Amygdala (tissue), 56 donors: ENCODE measurements at places on chromosomes 3 and 15.
A peak's percentile ranks its signal among the peaks of the same experiment; 100 is the strongest.

DNA sequence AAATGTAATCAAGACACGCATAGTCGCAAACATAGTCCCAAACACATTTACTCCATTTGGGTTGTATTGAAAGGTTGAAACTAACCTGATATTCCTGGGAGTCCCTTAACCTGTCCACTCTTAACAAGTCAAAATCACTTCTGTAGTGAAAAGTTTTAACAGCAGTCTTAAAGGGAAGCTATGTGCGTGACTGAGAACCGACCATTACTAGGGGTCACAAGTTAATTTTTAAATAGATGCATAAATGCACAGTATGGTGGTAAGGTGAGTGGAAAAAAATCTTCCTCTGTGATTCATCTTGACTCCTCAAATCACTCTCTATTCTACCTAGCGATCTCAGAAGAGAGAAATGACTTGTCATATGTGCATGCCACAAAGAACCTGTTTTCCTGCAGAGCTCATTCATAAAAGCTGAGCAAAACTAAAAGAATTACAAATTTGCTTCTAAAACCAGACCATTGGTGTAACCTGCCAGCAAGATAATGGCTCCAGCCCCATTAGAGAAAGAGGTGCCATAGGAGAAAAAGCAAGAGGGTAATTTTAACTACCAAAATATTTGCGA is 4.8 kb downstream of the GPR15 start:
- no peak for DNase-seq

- DNase-seq = no peak
Measured at GRCh38 chr15:80694611-80695098, 455 bp upstream of the ABHD17C start.

GRCh38 chr3:154178172-154178571 is 57.0 kb downstream of the ARHGEF26 start:
- DNase-seq = no peak

- DNase-seq = no peak
Measured at GRCh38 chr3:134239538-134239937, 11.1 kb downstream of the RYK start.

DNA sequence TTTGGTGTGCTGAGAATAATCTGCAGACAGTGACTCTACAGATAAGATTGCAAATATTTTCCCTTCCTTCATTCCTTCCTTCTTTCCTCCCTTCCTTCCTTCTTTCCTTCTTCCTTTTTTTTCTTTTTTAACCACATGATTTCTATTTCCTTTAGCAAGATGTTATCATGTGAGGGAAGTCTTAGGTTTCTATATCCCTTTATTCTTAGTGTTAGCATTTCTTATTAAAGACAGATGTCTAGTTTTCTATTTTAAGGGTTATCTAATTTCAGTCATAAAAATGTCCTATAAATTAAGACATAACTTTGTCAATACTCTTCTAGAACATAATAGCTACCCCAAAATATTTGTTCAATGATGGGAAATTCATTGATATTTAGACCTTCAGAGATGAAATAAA is 470.9 kb downstream of the LPP start:
- no peak for DNase-seq

GRCh38 chr3:27591312-27592210 is 107.4 kb upstream of the SLC4A7 start:
- DNase-seq = no peak

- DNase-seq = no peak
Measured at GRCh38 chr3:12629560-12629959, 34.4 kb downstream of the RAF1 start.

DNA sequence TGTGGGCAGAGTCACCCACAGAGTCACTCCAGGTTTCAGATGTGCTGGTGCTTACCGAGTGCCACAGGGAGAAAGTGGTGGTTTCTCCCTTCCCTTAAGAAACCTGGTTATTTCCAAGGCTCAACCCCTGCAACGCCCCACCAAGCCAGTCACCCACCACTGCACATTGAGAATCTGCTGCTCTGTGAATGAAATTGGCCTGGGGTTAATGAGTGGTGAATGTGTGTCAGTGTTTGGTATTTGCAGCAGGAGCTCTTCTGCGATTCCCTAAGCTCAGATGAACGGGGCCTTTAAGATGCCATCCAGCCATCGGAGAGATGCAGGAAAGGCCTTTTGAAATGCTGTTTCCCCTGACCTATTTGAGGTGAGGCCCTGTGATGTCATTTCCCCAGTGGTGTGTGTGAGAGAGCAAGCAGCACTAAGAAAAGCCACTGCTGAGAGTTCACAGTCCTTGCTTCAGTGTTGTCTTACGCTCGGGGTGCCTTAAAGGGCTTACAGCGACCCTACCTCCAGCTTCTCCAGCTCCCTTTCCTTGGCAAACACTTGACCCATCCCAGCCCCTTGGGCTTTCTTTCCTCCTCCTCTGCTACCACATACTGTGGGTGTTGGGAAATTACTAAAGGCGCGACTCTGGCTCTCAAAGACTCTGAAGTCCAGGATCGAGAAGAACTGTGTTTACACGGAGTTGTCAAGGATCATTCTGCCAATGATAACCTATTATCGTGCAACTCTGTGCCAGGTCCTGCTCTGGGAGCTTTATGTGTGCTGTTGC is 68.9 kb downstream of the SMAD3 start:
- DNase-seq = no peak

DNA sequence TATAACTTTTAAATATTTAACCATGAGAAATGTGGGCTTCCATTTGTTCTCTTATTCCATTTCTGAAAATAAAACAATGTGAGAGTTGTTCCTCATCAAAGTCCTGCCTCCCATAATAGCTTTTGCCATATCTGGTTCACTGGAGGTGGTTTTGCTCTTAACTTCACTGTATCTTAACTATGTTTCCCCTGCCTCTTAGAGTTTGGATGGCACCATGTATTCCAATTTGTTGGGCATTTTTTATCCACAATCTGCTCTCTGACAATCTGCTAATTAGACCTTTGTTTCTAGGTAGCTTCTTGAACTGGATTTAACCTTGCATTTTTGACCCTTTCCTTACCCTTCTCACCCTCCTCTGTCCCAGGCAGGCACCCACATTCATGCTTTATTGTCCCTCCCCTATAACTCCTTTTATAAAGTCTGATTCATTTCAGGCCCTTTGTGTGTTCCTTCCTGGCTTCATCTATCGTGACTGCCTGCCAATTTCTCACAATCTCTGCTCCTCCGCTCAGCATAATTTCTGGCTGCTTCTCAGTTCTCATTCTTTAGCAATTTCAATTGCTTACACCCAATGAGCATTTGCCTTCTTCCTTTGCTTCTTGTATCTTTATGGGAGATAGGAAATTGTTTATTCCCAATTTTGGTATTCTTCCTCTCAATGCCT is 144.2 kb upstream of the ARHGEF26 start:
- peak; percentile 9 for DNase-seq

DNA sequence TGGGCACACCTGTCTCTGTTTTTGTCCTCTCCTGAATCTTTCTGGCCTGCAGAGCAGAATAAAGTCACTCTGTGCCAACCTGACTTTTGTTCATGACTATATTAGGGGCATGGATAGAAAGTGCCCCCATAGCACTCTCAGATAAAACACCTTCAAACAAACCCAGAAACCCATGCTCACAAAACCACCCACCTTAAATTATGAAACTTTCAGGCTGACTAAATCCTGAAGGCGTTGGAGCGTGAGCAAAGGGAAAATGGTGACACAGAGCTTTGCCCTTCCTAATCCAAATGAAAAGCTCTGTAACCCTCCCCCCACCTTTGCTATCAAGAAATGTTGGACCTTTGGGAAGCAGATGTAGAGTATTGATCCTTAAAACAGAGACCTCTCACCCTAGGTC is 138.9 kb downstream of the IGF1R start:
- DNase-seq = no peak

- DNase-seq = no peak
Measured at GRCh38 chr15:82062479-82063454, 16.9 kb upstream of the MEX3B start.

DNA sequence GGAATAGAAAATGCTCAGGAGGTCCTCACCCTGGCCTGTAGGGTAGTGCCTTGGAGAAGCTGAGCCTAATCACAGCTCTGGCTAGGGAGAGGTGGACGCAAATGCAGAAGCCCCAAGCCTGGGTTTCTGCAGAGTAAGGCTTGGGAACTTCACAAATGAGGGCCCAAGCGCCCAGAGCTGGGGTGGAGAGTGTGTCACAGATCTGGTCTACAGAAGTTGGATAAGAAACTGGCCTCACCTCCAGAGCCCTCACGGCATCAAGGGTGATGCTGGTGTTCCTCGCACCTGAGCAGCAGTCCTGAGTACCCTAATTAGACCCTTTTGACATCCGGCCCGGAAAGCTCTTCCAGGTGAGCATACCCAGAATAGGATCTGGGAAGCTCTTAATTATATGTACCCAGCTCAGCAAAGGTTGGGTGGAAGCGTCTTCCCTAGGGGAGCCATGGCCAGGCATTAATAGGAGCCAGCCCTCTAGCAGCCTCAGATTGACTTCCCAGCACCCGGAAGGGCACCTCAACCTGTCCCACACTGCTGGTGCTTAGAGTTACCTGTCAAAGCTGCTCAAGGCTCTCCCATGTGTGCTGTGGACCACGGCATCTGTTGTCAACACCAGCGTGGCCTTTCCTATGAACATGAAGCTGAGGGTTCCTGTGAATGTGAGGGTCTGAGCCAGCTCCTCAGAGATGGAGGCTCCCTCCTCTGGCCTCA is 31.8 kb downstream of the RBM5 start:
- no peak for DNase-seq

DNA sequence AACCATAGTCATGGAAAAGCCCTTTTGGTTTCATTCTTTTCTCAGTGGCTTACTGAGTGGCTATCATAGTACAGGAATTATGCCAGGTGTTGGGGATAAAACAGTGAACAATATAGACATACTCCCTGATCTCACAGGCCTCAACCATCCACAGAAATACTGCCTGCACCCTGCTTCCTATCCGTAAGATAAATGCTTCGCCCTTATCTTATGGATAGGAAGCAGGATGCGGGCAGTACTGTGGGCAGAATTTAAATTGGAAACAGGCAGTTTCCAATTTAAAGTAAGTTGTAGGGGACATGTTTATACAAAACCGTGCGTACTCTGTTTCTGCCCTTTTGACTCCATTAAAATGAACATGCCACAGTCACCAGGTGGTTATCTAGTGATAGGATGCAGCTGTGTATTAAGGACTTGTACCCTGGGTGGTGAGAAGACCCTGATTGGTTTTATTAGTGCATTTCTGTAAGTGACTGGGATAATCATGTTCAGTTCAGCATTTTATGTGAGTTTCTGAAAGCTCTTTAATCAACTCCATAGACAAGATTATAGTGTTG is 141.8 kb upstream of the BHLHE40 start:
- no peak for DNase-seq

GRCh38 chr3:127488141-127488672 is 102.3 kb downstream of the TPRA1 start:
- DNase-seq = no peak

DNA sequence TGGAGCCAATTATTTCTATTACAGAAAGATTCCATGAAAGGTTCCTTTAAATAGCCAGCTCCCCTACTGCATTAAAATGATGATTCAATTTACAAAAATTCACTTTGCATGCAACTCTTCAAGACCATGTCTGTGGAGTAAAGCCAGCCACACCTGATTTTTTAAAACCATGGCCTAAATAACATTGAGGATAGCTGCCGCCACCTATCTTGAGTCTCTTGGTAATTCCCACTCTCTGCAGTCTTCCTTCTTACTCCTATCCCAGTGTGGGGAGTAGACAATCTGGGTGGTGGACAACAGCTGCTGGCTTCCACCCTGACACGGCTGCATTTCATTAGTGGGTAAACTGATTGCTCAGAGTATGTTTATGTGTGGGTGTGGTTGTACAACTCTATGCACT is 10.7 kb downstream of the LRTM1 start:
- no peak for DNase-seq

DNA sequence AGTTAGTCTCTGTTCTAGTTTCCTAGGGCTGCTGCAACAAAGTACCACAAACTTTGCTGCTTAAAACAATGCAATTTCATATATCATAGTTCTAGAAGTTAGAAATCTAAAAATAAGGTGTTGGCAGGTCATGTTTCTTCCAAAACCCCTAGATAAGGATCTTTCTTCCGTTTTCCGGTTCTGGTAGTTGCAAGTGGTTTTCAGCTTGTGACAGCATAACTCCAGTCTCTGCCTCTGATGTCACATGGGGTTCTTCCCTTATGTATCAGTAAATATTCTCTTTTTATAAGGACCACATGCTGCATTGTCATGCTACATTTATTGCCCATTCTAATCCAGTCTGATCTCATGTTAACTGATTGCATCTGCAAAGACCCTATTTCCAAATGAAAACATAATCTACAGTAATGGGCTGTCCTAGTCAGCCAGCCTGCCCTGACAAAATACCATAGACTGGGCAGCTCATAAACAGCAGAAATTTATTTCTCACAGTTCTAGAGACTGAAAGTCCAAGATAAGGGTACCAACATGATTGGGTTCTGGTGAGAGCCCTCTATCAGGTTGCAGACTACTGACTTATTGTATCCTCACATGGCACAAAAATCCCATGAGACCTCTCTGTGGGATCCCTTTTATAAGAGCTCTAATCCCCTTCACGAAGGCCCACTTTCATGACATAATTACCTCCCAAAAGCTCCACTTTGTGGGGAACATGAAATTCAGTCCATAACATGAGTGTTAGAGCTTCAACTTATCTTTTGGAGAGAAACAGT is 642.0 kb upstream of the NAALADL2 start:
- DNase-seq = no peak

DNA sequence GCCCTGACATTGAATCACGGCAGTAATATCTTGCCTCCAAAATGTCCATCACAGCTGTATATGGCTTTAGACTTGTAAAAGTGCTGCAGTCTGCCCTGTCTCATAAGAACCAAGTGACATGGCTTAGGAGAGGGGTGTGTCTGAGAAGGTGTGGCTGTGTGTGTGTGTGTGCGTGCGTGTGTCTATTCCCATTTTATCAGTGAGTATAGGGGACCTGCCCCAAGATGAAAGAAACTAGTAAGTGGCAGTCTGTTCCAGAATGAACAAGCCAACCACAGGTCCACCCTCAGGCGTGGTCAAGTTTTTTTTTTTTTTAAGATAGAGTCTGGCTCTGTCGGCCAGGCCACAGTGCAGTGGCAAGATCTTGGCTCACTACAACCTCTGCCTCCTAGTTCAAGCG is 5.6 kb upstream of the RHOV start:
- no peak for DNase-seq

DNA sequence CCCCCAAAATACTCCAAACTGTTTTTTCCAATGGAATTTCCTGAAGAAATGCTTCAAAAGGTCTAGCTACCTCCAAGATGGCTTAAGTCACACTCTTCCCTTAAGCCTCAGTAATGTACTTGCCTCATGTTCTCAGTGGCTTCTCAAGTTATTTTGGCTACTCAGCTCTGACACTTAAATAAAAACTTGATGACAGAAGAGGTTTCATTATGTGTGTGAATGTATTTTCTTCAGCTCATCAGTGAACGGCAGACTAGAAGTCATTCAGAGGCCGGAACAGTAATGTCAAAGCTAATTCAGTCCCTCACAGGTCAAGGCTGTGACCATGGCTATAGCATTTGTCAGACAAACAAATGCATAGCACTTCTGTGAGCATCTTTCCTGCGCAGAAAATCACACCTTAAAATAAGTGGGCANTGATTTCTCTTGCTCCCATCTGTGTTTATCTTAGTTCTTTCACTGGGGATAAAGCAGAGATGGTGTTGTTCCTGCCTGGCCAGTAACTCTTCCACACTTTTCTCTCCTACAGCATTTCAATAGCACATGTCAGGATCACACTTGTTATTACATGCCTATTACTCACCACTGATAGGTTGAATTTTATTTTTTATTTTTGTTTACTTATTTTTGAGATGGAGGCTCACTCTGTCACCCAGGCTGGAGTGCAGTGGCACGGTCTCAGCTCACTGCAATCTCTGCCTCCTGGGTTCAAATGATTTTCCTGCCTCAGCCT is 68.5 kb upstream of the PLCL2 start:
- no peak for DNase-seq
